ENCODE measurements at places on chromosomes 12 and 14.
A peak's percentile ranks its signal among the peaks of the same experiment; 100 is the strongest.

DNA sequence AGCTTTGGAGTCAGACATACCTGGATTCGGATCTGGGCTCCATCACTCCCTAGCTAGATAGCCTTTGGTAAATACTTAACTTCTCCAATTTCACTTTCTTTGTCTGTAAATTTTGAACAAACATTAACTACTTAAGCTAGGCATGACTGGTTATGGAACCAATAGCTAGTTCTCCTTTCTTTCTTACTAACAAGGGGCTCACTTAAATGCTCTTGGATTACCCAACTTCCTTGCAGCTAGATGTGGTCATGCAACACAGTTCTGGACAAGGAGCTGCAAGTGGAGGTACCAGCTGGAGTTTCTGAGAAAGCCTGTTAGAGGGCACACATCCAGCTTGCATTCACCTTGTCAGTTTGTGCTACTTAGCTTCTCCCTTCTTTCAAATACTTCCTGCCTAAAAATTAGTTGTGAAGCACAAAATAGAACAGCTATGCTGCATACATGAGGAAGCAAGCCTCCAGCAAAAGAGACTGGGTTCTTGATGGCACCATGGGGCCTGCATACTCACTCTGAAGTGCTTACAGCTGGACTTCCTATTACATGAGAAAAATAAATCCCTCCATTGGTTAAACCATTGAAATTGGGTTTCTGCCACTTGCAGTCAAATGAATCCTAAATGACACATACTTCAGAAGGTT lies 210.1 kb upstream of the EEA1 start:
- peak; percentile 58 for DNase-seq

DNA sequence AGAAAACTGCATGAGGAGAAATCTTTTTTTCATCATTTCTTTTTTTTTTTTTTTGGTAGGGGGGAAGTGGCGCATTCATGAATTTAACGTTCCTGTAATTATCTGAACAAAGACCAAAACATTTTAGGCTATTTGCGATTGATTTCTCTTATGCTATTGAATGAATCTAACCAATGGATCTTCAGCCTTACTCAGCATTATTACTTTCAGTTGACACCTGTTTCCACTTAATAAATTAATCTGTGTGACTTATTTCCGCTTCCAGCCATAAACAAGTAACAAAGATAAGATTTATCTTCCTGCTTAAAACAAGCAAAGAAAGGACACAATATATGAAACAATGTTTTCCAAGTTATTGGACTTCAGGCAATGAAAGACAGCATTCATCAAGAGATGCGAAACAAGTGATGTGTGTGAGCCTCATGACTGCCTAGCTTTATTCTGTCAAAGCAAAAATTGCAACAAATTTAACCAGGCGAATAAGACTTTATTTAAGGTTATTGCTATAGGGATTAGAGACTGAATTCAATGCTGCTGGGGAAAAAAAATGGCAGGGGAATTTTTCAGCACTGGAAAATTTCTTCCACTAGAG lies 1026.9 kb downstream of the LRFN5 start:
- DNase-seq: peak; percentile 37

GRCh38 chr14:103563844-103564505 lies 1.2 kb downstream of the COA8 start:
- no peak for DNase-seq

DNA sequence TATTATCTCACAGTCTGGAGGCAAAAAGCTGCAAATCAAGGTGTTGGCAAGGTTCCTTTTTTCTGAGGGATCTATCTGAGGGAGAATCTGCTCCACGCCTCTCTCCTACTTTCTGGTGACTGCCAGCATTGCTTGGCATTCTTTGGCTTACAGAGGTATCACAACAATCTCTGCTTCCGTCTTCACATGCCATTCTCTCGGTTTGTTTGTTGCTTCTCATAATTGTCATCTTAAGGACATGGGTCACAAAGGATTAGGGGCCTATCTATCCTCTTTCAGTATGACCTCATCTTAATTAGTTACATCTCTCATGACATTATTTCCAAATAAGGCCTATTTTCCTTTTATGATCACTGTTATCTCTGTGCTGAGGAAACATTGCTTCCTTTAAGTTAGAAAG lies 345.0 kb downstream of the FOXG1 start:
- DNase-seq: no peak

- peak; percentile 73 for DNase-seq
These were observed 63.8 kb downstream of the FBXO33 start for GRCh38 chr14:39368261-39368959.

GRCh38 chr12:99553461-99553860 lies 94.1 kb upstream of the GARIN6 start:
- DNase-seq: no peak

DNA sequence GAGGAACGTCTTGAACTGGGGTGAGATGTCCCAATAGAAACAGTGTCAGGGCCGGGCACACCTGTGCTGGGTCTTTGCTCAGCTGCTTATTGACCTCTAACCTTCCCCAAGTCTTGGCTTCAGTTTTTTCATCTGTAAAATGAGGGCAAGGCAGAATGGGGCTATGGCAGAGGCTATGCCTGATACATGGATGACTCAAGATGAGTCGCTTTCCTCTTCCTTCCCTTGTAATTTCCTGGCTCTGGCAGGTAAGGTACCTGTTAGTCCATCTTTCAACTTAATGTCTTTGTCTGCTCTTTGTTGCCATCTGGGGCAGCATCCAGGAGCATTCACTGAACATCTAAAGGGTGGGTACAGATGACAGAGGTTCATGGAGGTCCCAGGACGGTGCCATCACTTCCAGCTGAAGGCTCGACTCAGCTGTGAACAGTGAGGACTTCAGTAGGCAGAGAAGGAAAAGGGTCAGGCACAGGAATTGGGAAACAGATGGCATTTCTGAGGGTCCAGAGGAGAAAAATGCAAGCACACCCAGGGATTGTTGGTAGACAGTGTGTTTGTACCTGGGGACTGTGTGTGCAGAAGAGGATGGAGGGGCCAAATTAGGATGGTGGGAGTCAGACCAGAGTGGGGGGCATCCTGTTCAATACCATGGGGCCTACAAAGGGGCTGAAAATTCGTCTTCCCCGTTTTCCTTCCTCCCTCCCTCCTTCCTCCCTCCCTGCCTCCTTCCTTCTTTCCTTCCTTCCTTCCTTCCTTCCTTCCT lies 268.3 kb downstream of the VRK1 start:
- DNase-seq: no peak
